ENCODE measurements at places on chromosomes 5 and 9.

DNA sequence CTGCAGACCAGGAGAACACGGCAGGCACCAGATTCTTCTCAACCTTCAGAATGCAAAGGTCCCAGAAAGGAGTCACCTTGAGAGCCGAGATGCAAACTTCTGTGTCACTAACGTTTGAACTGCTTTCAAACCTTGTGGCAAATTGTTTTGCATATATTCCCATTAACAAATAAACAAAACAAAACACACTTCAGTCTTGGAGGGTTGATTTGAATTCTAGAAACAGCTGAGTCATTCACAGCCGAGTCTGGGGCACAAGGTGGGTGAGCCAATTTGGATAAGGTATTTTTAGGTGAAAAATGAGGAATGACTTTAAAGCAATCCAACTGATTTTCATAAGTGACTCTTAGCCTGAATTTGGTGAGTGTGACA is 38.8 kb upstream of the ANKRD33B start:
- no peak for DNase-seq

DNA sequence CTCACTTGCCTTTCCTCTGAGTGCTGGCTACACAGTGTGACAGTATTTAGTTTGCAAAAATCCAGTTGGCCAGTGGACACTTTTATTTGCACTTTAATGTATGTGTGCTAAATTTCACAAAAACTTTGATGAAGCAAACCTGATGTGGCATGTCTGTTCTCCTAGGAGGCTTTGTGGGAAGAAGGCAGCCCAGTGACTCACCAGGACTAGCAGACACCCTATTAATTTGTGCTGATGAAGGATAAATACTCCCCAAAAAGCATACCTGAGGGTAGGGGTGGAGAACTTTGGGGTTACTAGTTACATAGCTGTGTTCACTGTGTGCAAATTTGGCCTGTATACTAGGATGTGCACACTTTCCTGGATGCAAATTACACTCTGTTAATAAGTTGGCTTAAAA is 39.3 kb upstream of the IPPK start:
- no peak for DNase-seq

- no peak for DNase-seq
Observed at GRCh38 chr5:121271546-121271945, 580.1 kb upstream of the FTMT start.

DNA sequence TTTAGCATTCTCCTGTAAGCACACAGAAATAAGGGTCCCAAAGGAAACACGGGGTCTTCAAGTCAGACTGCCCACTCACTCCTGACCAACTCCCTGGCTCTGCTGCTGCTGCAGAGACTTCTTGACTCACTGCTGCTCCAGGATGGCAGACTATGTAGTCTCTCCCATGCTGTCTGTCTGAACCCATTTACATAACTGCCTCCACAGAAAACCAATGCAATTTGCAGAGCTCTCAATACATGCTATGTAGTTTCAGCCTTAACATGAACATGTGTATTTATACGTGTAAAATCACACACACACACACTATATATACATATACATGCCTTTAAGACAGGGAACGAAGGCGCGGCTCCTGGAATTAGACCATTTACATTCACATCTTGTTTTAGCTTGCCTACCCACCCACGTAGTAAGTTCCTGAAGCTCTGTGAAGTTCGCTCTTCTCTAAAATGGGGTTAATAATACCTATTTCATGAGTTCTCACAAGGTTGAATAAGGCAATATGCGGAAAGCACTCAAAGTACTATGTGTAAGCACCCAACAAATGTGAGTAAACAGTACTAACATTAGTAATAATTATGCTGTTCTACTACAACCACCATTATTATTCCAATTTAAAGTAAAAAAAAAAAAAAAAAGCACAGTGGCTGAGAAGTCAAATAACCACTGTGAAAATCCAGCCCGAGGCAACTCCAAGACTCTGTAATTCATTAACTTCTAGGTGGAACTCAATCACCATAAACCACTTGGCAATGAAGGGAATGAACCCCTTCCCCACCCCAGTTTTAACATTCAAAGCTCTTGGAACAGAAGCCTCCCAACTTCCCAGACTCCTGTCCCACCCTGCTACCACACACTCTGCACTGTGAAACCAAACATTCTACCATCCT is 31.8 kb downstream of the PRELID2 start:
- no peak for DNase-seq

- DNase-seq: no peak
Observed at GRCh38 chr9:126589349-126589748, 24.4 kb upstream of the LMX1B start.
